ENCODE measurements at places on chromosomes 6 and 20. TPM values are rescaled to one million over a fixed set of nuclear protein-coding genes. Genes with fewer than 3 reads are reported as not detected.

- DNase-seq = no peak
Observed at GRCh38 chr6:25542984-25543910, 108.8 kb upstream of the SCGN start.

GRCh38 chr6:128414943-128415342, 105.5 kb downstream of the PTPRK start:
- no peak for DNase-seq

DNA sequence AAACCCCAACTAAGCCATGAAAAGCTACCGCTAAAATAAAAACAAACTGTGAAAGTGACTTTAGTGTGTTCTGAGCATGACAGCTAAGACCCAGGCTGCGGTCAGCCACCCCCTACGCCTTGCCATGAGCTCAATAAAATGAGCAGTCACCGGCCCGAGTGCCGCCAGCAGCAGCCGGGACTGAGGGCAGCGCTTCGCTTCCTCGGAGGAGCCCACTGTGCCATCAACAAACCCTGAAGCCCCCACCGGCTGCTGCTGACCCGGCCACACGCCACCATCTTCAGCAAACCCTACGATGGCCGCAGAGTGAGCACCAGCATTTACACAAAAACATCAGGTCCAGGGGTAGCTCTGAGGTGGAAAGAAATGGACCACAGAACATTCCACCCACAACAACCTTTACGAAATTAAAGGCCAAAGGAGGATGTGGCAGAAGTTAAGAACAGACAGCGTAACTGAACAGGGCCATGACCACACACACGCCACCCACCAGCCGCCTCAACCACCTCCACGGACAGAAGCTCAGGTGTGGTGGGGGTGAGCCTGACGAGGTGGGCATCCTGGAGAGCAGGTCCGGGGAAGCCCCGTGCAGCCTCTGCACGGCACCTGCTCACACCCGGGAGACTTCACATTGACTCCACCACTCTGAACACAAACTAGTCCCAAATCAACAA, 67.0 kb downstream of the THBS2 start:
- DNase-seq = no peak

- no peak for DNase-seq
Observed at GRCh38 chr20:58508762-58509395, 6.3 kb downstream of the APCDD1L start.

GRCh38 chr6:130697995-130698535, 129.1 kb upstream of the SMLR1 start:
- peak; percentile 62 for DNase-seq

- DNase-seq = no peak
Observed at GRCh38 chr6:46011188-46012085, 4.2 kb downstream of the CLIC5 start.

The FIG4 gene
- total RNA-seq = 15.4 TPM

The CDSN gene
- total RNA-seq = not detected

Data from glutamatergic neuron (in vitro differentiated cells).